ENCODE measurements at places on chromosomes 3 and 15.
A peak's percentile ranks its signal among the peaks of the same experiment; 100 is the strongest.

GRCh38 chr3:18556001-18556408 lies 130.9 kb upstream of the SATB1 start:
- DNase-seq = no peak

GRCh38 chr3:125039131-125040100 lies 16.4 kb downstream of the HEG1 start:
- DNase-seq = no peak

GRCh38 chr3:69999140-70000027 lies at the start of gene SAMMSON:
Gene SAMMSON, plus strand, starts transcription at chr3:69999733.
- DNase-seq = no peak

DNA sequence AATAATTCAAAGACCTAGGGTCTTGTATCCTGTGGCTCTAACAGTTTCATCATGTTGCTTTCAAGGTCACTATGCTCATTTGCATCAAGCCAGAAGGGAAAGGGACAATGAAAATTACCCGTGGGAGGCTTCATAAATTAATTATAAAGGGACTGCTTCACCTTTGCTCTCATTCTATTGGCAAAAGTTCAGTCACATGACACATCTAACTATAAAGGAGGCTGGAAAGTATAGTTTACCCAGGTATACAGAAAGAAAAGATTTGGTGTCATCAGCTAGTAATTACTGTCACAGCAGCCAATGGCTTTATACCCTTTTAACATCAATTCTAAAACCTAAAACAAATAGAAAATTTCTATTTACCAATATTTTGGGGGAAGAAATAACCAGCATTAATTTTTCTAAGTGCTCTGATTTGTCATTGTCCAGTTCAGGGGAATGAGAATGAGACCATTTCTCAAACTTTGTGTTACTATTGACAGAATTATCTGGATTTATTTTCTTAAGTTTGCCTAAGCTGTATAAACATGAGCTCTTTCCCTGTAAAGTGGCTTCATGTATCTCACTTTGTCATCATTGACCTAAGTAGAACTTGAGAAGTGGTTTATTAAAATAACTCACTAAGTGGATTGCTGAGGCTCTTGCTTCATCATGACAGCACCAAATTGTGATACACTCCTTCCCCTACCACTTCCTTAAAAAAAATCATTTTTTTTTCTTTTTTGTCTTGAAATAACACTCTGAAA lies 257.7 kb upstream of the PEX5L start:
- no peak for DNase-seq

DNA sequence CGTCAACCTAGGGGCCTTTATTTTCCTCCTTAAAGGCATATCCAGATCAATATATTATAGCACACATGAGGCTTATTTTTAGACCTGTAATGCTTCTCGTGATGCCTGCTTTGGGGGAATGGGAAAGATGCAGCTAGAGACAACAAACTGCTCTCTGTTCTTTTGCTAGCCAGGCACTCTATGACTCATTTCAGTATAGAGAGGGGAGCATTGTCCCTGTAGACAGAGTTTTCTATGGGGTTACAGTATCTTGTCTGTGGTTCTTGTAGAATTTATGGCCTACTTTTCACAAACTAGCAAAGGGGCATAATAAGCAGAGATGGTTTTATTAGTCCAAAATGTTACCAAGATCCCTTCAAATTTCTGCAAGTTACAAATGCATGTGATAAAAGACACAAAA lies 305.6 kb downstream of the LSAMP start:
- no peak for DNase-seq

GRCh38 chr3:30069056-30069455 lies 537.3 kb upstream of the TGFBR2 start:
- no peak for DNase-seq

- DNase-seq = no peak
These were observed 1.5 kb downstream of the GRM2 start for GRCh38 chr3:51708216-51708845.

- DNase-seq = no peak
These were observed 13.2 kb upstream of the LMCD1 start for GRCh38 chr3:8488411-8488810.

- DNase-seq = no peak
These were observed 22.5 kb downstream of the FAM240A start for GRCh38 chr3:46634856-46635255.

GRCh38 chr15:76075046-76075445 lies 15.3 kb downstream of the TMEM266 start:
- DNase-seq = no peak

DNA sequence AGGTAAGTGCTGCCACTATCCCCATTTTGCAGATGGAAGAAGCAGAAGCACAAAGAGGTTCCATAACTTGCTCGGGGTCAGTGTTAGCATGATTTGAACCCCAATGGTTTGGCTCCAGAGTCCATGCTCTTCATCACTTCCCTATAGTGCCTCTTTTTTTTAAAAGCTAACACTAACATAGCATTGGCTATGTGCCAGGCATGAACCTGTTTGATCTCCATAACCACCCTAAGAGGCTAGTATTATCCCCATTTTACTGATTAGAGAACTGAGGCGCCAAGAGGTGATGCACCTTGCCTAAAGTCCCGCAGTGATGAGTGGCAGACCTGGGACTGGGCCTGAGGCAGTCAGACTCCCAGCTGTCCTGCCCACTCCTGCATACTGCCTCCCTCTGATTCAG lies 7.3 kb downstream of the LINGO1 start:
- DNase-seq = no peak

DNA sequence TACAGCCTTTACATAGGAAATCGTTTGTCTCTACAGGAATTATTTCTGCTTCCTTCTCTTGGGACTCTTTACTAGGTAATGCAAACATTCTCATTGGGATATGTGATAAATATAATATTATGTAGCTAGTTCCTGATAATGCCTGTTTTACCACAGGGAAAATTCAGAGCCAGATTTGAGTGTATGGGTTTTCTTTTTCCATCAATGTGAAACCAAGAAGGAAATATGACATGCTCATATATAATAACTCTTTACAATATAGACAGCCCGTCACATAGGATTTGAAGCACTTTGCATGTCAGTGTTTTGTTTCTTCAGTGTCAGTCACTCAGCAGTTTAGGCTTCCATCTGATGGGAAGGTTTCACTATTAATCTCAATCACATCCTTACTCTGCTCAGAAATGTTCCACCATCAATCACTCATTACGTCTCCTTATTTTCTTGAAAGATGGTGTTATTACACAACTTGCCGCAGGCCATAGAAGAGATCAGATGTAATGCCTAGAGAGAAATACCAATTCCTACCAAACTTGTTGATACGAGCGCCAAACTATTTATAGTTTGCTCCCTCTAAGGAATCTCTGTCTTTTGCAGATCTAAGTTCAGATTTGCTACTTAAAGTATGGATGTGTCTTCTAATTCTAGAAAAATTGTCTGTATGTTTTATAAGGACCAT lies 314.8 kb downstream of the DIPK2A start:
- DNase-seq = no peak

DNA sequence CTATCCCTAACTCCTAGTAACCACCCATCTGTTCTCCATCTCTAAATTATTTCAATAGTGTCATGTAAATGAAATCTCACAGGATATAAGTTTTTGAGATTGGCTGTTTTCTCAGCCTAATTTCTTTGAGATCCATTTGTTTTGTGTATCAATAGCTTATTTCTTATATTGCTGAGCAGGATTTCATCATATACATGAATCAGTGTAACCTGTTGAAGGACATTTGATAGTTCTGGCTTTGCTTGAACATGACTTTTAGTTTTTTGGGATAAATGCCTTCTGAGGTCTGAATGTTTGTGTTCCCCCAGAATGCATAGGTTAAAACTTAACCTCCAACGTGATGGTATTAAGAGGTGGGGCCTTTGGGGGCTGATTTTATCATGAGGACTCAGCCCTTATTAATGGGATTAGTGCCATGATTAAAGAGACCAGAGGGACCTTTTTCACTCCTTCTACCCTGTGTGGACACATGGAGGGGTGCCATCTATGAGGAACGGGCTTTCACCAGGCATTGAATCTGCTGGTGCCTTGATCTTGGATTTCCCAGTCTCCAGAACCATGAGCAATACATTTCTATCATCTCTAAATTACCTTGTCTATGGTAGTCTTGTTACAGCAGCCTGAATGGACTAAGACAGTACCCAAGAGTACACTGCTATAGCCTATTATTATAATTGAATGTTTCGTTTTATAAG lies 118.3 kb downstream of the FNDC3B start:
- no peak for DNase-seq

- DNase-seq = no peak
These were observed 91.4 kb upstream of the POU1F1 start for GRCh38 chr3:87367736-87368135.

- peak; percentile 60 for DNase-seq
These were observed 414.5 kb upstream of the MDFIC2 start for GRCh38 chr3:70726961-70727360.

GRCh38 chr3:28940530-28940929 lies 340.3 kb upstream of the RBMS3 start:
- DNase-seq = peak; percentile 91

GRCh38 chr3:37141676-37142075 lies 32.7 kb downstream of the LRRFIP2 start:
- DNase-seq = no peak

DNA sequence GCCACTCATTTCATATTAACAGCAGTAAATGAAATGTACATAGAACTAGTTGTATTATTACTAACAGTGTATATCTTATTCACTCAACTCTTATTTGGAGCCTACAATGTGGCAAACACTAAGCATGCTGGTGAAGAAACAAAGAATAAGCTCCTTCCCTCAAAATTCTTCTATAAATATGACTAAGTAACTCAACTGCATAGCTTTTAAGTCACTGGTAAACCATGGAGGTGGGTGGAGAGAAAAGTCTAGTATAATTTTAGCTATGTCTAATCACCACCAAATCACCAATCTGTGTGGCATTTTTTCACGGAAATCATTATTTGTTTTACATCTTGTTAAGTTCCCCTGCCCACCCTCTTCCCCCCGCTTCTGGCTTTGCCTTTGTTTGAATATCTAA lies 17.5 kb downstream of the COPS2 start:
- DNase-seq = no peak

- no peak for DNase-seq
These were observed 178.2 kb downstream of the OR4M2 start for GRCh38 chr15:22258398-22259150.

DNA sequence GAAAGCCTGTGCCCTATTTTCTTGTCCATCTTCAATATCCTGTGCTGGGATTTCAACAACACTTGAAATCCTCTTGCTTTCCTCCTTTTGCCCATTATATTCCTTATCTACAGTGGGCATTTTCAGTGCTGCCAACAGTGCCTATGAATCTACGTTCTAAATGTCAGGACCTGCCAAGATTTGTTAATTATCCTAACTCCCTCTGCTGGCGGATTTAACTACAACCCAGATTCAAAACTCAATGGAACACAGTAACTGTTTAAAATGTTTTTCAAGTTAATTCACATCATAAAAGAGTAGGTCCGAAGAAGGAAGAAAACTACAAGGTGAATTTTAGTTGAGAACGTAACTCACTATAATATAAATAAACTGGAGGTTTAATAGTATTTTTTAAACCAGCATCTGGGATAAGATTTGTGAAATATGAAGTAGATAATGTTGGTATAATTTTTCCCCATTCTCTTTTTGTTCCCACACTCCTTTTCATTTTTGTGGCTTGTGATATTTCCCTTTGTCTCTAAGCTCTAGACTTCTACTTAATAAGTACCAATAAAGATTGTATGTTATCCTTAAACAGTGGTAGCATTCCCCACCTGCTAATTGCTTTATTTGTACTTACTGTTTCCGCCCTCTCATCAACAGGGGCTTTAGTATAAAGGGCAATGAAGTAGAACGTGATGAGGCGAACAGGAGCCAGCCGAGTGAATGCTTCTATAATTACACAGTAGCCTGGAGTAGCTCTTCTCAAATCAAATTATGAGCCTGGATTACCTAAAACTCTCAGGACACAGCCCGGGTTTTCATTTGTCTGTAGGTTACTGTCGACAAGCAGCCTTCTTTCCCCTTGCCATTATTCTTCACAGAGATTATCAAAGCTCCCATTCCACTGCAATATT lies 302.5 kb upstream of the ATP11B start:
- no peak for DNase-seq

GRCh38 chr3:187368251-187369088 lies at the start of gene RTP4:
Gene RTP4, plus strand, starts transcription at chr3:187368385. Its CDS starts 57 bp downstream, at chr3:187368442.
- DNase-seq = peak; percentile 29

DNA sequence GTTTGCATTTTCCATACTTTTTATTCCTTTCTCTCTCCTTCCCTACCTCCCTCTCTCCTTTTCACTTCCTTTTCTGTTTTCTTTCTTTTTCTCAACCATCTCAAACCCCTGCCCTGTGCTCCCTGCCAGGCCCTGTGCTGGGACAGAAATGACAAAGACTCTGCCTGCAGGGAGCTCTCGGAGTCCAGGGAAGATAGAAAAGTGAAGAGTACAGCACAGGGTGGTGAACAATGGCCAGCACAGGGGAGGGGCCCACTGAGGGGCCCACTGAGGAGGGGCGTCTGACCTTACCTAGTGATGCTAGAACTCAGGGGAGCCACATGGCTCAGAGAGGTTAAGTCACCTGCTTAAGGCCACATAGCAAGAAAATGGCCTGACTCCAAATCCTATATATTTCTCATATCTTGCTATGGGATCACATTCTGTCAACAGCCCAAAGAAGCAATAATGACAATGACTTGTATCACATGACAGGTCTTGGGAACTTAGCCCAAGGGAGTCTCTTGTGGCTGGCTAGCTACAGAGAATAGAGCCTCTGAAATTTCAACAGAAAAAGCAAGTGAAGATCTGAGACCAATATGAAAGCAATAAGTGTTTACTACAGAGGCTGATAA lies 44.3 kb upstream of the ATP2B2 start:
- DNase-seq = no peak

DNA sequence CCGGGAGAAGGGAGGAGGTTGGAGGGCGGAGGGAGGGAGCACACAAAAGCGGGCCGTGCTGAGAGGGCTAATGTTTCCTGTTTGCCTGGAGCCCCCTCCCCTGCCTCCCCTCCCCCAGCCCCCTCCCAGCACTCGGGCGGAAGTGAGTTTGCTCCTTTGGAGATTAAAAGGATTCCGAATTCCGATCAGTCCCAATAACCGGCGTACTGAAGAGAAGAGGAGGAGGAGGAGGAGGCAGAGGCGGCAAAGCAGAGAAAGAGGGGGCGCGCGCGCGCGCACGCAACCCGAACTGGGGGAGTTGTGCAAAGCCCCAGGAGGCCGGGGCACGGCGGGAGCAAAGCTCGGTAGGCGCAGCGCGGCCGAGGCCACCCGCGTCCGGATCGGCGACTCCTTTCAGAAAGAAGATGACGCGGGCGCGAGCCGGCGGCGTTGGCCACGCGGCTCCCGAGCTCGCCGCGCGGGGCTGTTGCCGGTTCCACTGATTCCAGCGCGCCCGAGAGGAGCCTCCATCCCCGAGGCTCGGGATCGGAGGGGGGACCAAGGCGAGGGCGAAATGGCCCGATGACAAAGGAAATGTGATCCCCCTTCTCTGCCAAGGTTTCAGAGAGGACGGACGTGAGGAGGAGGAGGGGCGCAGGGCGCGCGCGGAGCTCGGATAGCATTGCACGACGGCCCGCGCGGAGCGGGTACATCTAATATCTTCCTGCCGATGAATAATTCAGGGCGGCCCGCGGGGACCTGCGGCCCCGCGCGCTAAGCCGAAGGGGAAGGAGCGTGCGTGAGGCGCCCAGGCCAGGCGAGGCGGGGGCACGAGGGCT lies 1.1 kb upstream of the TRIM71 start:
- no peak for DNase-seq

GRCh38 chr15:83886321-83886720 lies 232.4 kb downstream of the ADAMTSL3 start:
- DNase-seq = no peak

Measured in AG09319 (cell line).